ENCODE measurements at places on chromosomes 4 and X. TPM values are rescaled to one million over a fixed set of nuclear protein-coding genes. Genes with fewer than 3 reads are reported as not detected.
A peak's percentile ranks its signal among the peaks of the same experiment; 100 is the strongest.

Gene ZNF182
- total RNA-seq: 5.2 TPM

Gene RNF175
- total RNA-seq: 0.83 TPM

DNA sequence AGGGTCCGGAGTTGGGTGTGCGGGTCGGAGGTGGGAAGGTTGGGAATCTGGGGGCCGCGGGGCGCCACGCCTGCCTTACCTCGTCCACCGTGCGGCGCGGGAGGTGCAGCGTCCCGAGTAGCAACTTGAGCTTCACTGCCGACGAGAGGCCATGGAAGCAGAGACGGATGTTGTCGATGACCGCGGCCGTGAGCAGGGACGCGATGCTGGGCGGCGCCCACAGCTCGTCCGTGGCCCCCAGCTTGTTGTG is 178 bp downstream of the NELFA start:
- DNase-seq: no peak

GRCh38 chr4:13860126-13860525 is 232.6 kb upstream of the BOD1L1 start:
- peak; percentile 67 for DNase-seq

DNA sequence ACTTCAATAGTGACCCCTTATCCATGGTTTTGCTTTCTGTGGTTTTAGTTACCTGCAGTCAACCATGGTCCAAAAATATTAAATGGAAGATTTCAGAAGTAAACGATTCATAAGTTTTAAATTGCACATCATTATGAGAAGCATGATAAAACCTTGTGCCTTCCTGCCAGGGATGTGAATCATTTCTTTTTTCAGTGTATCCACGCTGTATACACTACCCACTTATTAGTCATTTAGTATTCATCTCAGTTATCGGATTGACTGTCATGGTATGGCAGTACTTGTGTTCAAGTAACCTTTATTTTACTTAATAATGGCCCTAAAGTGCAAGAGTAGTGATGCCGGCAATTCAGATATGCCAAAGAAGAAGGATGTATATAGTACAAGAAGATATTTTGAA is 37.7 kb upstream of the TASL start:
- DNase-seq: no peak

DNA sequence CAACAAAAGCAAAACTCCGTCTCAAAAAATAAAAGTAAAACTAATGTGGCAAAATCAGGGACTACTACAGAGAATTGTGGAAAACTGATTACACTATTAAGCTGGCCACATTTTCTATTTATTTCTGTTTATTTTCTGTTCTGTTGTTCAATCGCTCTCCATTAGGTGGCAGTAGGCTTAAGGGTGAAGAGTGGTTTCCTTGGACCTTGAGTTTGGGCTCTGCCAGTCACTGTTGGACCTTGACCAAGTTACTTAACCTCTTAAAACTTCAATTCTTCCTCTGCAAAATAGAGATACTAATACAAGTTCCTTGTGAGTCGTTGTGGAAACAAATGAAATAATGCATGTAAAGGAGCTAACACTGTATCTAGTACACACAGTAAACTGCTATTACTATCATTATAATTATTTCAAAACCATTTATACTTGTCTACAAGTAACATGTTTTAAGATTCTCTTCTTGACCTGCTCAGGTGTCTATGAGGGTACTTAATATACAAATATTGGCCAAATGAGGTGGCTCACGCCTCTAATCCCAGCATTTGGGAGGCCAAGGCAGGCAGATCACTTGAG is 15.2 kb downstream of the HSD17B11 start:
- DNase-seq: peak; percentile 65

DNA sequence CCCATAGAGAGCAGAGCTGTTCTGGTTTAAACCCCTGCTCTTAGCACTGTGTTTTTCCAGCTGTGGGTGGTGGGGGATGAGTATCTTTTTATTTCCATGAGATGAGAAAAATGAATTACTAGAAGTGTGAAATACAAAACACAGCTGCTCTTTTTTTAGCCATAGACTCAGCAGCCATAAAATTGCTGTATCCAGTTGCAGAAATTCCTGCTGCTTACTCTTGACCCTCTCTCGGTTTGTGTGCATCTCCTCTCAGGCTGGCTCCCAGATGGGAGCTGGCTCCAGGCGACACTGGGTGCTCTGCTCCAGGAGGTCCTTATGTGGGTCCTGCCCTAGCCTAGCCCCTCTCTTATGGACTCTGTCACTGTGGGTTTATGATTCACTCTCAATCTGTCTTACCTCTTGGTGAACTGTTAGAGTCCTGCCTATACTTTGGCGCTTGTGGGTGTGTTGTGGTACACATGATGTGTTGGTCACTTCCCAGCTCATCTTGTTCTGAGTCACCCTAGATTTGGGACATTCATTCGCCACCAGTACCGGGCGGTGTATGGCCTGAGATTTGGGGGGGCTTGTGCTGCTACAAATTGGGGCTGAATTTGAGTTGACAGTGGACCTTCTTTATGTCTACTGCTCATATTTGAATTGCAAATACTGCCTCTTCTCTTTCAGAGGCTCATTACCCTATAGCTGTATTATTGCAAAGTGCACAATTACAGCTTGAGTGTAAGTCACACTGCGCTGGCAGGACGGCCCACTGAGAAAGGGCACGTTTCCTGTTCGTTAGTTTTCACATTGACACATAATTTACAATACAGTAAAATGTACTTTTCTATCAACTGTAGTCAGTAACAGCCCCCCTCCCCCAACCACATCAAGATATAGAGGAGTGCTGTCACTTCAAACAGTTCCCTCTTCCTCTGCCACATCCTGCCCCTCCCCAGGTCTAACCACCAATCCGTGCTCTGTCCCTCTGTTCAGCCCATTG is 46.9 kb upstream of the MSANTD1 start:
- no peak for DNase-seq

DNA sequence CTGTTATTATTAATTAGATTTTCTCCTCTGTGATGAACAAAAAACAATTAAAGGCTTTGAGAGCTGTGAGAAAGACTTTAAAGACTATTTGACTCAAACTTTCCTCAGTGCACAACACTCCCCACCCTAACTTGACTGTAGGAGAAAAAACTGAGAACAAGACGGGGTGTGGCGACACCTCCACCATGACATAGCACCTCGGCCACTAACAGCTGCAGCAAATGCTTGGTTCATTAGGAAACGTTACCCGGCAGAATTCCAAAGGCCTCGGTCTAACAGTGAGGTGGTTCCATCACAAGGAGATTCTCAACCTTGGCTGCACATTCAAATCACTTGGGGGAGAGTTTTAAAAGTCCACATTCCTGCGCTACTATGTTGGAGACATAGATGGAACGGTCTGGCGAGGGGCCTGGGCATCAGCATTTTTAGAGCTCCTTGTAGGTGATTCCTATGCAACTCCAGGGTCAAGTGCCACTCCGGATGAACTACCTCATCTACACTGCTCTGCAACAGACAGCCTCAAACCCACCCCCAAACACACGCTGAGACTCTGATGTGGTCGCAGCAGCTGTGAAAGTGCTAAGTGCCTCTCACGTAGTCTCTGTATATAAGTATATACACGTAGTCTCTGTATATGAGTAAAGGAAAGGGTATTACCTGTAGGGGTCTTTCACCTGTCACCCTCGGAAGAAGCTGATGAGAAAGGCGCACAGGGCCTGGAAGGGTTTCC is 1.0 kb downstream of the FGFBP2 start:
- no peak for DNase-seq

DNA sequence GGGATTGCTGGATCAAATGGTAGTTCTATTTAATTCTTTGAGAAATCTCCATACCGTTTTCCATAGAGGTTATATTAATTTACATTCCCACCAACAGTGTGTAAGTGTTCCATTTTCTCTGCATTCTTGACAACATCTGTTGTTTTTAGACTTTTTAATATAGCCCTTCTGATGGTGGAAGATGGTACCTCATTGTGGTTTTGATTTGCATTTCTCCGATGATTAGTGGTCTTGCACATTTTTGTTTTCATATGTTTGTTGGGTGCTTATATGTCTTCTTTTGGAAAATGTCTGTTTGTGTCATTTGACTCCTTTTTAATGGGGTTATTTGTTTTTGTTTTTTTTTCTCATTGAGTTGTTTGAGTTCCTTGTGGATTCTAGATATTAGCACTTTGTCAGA is 75.3 kb upstream of the PUDP start:
- DNase-seq: no peak

DNA sequence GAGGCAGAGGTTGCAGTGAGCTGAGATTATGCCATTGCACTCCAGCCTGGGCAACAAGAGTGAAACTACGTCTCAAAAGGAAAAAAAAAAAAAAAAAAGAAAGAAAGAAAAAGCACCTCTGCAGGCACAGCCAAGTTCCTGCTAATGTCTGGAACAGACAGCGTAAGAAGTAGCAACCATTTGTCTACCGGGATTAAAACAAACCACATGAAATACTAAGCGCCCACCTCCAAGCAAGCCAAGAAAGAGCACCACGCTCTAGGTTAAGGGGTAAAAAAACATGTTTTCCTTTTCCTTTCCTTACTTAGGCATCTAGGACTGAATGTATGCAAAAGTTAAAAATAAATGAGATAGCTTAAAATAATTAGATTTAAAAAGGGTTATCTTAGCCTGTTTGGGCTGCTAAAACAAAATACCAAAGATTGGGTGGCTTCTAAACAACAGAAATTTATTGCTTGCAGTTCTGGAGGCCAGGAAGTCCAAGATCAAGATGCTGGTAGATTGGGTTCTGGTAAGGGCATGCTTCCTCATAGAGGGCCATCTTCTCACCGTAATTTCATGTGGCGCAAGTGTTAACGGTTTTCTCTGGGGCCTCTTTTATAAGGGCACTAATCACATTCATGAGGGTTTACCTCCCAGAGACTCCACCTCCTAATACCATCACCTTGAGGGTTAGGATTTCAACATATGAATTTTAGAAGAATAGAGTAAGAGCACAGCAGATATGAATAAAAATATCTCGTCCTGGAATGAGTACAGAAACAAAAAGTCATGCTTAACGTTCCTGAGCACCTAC is 12.3 kb downstream of the GPC4 start:
- no peak for DNase-seq

GRCh38 chrX:71612256-71612655 is 6.1 kb downstream of the CXCR3 start:
- DNase-seq: no peak

DNA sequence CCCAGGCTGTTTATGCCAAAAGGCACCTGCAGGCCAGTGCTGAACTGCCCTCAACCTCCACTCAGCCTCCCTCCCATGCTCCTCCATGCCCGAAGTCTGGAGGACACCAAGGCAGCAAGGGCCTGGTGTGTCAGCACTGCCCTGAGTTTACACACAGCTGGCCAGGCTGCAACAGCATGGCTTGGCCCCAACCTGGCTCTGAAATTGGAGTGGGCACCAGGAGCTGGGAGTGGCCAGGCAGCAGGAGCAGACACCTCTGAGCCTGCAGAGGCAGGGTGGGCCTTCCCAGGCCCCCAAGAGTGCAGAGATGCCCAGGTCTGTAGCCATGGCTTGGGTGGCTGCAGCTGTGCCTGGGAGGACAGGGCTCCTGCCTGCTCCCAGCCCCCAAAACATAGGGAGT is 571.2 kb upstream of the ACTRT1 start:
- DNase-seq: no peak

DNA sequence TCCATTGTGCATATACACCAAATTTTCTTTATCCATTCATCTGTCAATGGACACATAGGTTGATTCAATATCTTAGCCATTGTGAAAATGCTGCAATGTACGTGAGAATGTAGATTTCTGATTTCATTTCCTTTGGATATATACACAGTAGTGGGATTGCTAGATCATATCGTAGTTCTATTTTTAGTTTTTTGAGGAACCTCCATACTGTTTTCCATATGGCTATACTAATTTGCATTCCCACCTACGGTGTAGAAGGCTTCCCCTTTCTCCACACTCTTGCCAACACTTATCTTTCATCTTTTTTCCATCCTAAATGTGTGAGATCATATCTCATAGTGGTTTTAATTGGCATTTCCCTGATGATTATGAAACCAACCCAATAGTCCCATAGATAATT is 43.4 kb downstream of the ING2 start:
- DNase-seq: no peak

- DNase-seq: peak; percentile 33
These were observed 23.0 kb upstream of the UBA6 start for GRCh38 chr4:67723949-67724348.

GRCh38 chr4:145878501-145879435 is 59.9 kb downstream of the ZNF827 start:
- DNase-seq: no peak

- no peak for DNase-seq
These were observed 19.5 kb upstream of the CCKAR start for GRCh38 chr4:26509681-26510333.

Measured in SK-MEL-5 (cell line).